ENCODE measurements at places on chromosomes 7 and 10.

DNA sequence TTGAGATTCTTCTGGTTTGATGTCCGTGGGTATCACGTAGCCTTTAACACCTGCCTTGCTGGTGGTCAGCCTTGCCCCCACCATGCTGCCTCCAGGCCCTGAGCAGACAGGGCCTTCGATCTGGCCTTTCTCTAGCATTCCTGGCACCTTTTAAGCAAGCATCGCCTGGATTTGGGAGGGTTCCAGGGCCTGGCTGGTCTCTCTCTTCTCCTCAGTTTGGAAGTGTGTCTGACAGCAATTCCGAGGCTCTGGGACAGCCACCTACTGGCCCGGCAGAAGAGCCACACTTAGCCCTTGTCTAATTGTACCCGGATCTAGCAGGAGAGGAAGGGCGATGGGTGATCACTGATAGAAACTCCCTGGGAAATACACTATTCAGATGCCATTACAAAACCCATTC is 441.3 kb upstream of the MKI67 start:
- no peak for DNase-seq

DNA sequence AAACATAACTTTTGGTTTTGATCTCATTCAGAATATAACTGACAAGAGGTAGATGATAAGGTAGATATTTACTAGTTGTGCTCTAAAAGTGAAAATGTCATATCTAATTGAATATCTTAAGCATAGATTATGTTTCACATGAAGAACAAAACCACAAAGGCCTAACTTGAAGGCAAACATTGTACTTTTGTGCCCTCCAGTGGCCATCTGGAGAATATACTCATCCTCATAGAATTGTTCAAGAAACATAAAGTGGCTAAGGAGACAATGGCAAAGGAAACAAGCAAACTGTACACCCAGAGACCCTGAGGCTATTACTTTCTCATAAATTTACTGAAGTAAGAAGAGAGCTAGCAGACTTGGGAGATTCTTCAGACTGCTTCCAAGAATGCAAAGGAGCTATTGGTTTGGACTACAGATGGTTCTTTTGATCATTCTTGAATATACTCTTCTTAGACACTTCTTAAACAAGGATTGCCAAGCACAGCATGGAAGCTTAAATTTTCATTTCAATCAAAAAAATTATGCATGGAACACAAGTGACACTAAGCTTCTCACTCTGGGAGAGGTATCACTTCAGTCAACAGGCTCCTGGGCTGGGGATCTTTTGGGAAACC is 98.2 kb upstream of the DKK1 start:
- no peak for DNase-seq

GRCh38 chr7:14236834-14237233 is 247.4 kb upstream of the ETV1 start:
- no peak for DNase-seq

GRCh38 chr10:118568327-118568848 is 27.1 kb downstream of the PRLHR start:
- no peak for DNase-seq

- DNase-seq = no peak
Measured at GRCh38 chr7:82609746-82610145, 166.2 kb upstream of the CACNA2D1 start.

DNA sequence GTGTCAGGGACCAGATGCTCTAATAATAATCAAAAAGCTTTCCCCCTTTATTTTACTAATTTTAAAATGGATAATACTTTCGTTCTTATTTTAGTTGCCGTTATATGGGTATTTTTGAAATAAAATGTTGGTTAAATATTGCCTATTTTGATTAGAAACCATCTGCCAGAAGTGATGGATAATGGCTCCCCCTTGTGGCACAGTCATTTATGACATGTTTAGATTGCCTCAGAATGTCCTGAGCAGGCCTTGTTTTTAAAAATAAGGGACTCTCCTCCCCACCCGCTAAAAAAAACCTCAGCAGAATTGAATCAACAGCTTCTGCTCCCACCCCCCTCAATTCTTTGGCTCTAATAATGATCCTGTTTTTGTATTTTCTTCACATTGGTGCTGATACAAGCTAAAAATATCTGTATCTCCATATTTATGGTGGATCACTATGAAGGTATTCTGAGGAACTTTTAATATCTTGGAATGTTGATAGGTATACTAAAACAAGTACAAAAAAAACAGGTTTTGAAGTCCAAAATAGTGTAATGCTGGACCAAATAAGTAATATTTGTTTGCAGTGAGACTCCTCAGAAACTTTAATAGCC is 38.8 kb downstream of the TMEM60 start:
- no peak for DNase-seq

DNA sequence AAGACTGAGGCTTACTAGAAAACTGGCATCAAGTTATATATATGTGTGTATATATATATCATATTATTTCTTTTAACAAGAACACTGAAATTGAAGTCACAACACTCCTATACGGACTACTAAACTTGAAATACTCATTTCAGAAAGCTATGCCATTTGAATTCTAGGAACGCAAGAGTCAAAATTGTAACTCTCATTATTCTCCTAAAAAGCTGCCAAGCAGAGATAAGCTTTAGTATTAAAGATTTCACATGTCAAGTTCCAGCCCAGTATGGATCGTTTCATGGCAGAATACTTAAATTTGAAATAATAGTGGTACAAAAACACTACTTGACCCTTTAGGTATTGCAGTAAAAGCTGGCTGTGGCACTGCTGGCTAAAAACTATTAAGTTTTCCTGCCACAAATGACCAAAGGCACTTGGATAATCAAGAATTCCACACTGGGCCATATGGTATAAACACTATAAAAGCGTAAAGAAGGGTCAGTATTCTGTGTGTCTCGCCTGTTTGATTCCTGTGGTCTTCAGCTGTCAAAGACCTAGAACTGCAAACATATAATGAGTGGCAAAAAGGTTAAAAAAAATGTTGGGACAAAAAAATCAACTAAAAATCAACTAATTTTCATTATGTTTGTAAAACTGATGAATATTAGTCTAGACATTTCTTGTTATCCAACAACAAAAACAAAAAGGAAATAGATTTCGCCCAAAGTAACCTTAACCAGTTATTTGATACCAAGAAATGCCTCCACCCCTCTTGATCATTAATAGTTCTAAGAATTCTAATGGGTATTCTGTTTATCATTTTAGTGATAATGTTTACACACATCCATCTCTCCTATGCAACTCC is 2.4 kb downstream of the CCDC71L start:
- no peak for DNase-seq

DNA sequence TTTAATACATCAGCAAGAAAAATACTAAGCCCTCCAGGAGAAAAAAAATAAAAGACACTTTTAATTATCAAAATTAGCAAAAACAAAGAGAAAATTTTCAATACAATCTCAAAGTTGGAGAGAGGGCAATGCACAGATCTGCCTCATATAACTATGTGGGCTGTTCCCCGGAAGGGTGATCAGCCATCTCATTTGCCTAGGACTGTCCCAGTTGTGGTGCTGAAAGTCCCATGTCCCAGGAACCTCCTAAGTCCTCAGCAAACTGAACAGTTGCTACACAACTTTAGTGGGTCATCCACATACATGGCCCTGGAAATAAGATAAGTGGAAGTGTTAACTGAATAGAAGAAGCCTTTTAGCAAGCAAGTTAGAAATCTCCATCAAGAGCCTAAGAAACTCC is 14.4 kb downstream of the CFAP70 start:
- no peak for DNase-seq

GRCh38 chr7:28606421-28606820 is 194.1 kb downstream of the CREB5 start:
- no peak for DNase-seq

DNA sequence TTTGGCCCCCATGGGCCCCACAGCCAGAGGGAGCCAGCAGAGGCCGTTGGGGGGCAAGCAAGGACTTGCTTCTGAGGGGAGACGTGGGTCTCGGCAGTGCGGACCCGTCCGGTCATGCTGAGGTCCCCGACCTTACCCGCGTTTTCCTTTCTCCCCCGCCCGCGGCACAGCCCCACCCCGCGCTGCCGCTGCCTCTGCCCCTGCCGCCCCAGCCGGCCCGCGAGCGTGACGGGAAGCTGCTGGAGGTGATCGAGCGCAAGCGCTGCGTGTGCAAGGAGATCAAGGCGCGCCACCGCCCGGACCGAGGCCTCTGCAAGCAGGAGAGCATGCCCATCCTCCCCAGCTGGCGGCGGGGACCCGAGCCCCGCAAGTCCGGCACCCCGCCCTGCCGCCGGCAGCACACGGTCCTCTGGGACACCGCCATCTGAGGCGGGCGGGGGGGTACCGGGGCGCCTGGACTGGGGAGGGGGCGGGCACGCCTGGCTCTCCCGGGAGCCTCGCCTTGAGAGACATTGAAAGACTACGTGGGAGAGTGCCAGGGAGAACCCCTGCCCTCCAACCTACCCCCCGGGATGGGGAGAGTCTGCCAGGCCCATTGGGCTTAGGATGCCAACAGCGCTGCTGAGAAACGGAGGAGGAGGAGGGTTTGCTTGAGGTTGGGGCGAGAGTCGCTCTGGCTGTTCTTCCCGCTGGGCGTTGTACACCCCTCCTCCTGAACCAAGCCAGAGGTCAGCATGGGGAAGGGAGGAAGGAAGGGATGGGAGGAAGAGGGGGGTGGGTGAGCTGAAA is 9.9 kb downstream of the NYAP1 start:
- DNase-seq = no peak

DNA sequence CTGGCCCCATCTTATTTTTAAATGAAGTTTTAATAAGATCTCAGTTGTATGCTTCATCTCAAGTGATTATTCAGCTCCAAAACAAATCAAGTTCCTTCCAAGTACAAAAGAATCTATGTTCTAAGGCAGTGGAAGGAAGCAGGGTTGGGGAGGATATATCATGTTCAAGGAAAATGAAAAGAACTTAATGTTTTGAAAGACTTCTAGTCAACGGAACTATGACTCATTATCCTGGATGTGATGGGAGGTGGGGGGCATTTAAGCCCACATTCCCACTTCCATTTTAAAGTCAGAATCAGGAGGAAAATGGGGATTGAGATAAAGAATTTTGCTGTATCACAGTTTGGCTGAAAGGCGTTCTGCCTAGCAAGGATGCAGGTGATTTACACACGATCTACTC is 59.4 kb downstream of the FANK1 start:
- DNase-seq = no peak

- no peak for DNase-seq
Measured at GRCh38 chr7:5488286-5488878, 64.7 kb upstream of the TNRC18 start.

- DNase-seq = no peak
Measured at GRCh38 chr10:95508730-95509129, 52.4 kb downstream of the SORBS1 start.

- peak; percentile 51 for DNase-seq
Measured at GRCh38 chr10:119087271-119087882, 6.8 kb upstream of the EIF3A start.

DNA sequence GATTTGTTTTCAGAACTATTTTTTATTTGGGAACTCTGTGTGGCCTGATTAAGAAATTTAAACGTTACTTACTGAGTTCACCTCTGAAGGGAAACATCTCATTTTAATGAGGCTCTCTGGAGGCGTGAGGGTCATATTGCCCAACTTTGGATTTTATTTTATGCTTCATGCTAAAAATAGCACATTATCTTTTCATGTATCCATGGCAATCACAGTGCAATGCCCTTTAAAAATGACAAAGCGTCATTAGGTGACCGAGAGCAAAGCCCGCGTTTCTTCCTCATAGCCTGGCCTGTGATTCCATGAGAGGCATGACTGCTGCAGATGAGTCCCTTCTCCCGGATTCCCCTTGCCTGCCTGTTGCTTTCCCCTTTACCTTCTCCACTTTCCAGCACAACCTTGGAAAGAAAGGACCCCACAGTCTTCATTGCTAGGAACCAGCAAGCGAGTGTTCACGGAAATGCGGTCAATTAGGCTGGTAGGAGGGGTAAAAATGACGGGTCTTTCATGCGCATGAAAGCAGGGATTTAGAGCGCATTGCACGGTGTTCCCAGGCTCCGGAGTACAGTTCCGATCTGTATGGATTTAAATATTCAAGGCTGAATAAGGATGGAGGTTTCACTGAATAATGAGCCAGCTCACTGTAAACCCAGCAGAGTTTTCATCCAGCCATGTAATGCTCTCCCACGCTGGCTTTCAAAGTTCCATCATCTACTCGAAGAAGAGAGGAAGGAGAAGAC is 98.2 kb upstream of the PITRM1 start:
- peak; percentile 44 for DNase-seq

- no peak for DNase-seq
Measured at GRCh38 chr10:31876652-31877352, 51.8 kb downstream of the ARHGAP12 start.

GRCh38 chr7:55348502-55348901 is 16.6 kb upstream of the LANCL2 start:
- no peak for DNase-seq

DNA sequence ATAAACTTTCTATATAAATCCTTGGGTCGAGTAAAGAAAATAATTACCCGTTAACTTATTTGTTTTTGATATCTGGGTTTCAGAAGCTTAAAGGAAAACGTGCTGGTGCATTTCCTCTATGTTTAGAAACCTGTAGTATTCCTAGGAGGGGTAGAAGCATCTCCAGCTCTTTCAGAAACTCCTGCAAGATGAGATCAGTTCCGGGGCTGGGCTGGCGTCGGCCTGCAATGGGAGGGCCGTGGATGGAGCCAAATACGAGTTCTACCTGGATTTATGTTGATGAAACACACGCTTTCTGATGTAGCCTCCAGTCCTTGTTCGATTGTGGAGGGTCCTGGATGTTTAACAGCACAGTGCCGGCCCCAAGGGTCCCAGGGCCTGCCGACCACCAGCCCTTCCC is 35.8 kb upstream of the DIP2C start:
- no peak for DNase-seq

GRCh38 chr10:131250454-131251145 is 60.9 kb downstream of the TCERG1L start:
- no peak for DNase-seq

GRCh38 chr10:99920486-99920885 is 89.3 kb downstream of the DNMBP start:
- DNase-seq = no peak

GRCh38 chr10:74156919-74157289 is 5.9 kb downstream of the ADK start:
- DNase-seq = no peak

GRCh38 chr10:43317422-43317821 is 50.6 kb upstream of the RASGEF1A start:
- DNase-seq = no peak

DNA sequence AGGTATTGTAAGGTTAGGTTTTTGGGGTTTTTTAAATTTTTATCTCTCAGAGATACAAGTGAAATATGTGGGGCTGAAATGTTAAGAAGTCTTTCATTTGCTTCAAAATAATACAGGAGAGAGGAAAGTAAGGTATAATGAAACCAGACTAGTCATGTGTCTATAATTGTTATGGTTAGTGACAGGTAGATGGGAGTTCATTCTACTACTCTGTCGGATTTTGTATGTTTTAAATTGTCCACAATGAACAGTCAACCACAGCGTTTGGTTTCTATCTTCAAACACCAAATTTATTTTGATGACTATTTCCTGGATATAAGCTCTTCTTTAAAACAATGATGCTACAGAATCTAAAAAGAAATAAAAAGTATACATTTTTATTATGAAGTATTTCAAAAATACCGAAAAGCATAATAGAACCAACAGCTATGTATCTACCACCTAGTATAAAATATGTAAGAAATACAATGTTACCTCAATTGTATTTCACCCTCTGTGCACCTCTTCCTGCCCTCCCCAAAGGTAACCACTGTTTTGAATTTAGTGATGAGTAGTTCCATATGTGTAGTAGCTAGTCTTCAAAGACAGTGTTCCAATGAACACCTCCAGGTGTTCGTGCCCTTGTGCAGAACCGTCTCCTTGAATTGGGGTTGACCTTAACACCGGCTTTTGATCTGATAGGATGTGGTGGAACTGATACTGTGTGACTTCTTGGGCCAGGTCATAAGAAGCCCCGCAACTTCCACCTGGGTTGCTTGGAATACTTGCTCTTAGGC is 74.8 kb upstream of the CDK1 start:
- no peak for DNase-seq
